Airway epithelial cell (primary cell): ENCODE measurements at places on chromosomes 3 and 15. TPM values are rescaled to one million over a fixed set of nuclear protein-coding genes. Genes with fewer than 3 reads are reported as not detected.

ST8SIA2 gene
- not detected in 2 replicates for total RNA-seq

XIRP1 gene
- total RNA-seq, result not detected in 2 replicates

VPS8 gene
- 15.4 and 17.4 TPM in 2 replicates for total RNA-seq

ANKRD34C gene
- total RNA-seq, result not detected in 2 replicates

MCF2L2 gene
- total RNA-seq, result 0.05 and 0.28 TPM in 2 replicates

SOX14 gene
- not detected in 2 replicates for total RNA-seq

TRH gene
- total RNA-seq, result not detected in 2 replicates

IGSF10 gene
- under 0.01 and 0.07 TPM in 2 replicates for total RNA-seq

EPHA6 gene
- not detected in 2 replicates for total RNA-seq

ZNF502 gene
- 1.7 and 2.9 TPM in 2 replicates for total RNA-seq

ACKR4 gene
- 0.19 TPM in 1 of 2 replicates, not detected in the other for total RNA-seq

NEK10 gene
- 0.71 TPM in 1 of 2 replicates, not detected in the other for total RNA-seq

RAP2B gene
- total RNA-seq, result 28.1 and 29.7 TPM in 2 replicates

DNAH1 gene
- 0.42 and 0.46 TPM in 2 replicates for total RNA-seq
